Uterine smooth muscle cell (primary cell): ENCODE measurements at places on chromosomes 4 and X. TPM values are rescaled to one million over a fixed set of nuclear protein-coding genes. Genes with fewer than 3 reads are reported as not detected.

PPEF2 gene
- under 0.01 TPM in 1 of 2 replicates, not detected in the other for total RNA-seq

DNAJB14 gene
- 42.2 and 43.5 TPM in 2 replicates for total RNA-seq

GABRG1 gene
- total RNA-seq = not detected in 2 replicates

SCLT1 gene
- total RNA-seq = 14.0 and 27.8 TPM in 2 replicates

FAM50A gene
- 89.5 and 112 TPM in 2 replicates for total RNA-seq

DMRTC1B gene
- not detected in 2 replicates for total RNA-seq

VEGFC gene
- total RNA-seq = 45.3 and 48.4 TPM in 2 replicates

ADAMTS3 gene
- 3.6 and 8.9 TPM in 2 replicates for total RNA-seq

MAPK10 gene
- total RNA-seq = 21.1 and 23.4 TPM in 2 replicates

DKK2 gene
- 0.25 and 0.33 TPM in 2 replicates for total RNA-seq

SPOCK3 gene
- total RNA-seq = 1.4 and 1.7 TPM in 2 replicates

SOX3 gene
- not detected in 2 replicates for total RNA-seq

SASH3 gene
- not detected in 2 replicates for total RNA-seq

RAB40A gene
- total RNA-seq = under 0.01 and 0.25 TPM in 2 replicates

SCD5 gene
- total RNA-seq = 3.7 and 9.2 TPM in 2 replicates

SLITRK4 gene
- total RNA-seq = 0.50 and 1.2 TPM in 2 replicates

SLITRK2 gene
- total RNA-seq = under 0.01 TPM in 1 of 2 replicates, not detected in the other

ARHGAP36 gene
- not detected in 2 replicates for total RNA-seq
